NCI-H446 treated with DMSO at 0.1 percent for 48 hours (cell line): ENCODE measurements at places on chromosomes 7 and 10.

DNA sequence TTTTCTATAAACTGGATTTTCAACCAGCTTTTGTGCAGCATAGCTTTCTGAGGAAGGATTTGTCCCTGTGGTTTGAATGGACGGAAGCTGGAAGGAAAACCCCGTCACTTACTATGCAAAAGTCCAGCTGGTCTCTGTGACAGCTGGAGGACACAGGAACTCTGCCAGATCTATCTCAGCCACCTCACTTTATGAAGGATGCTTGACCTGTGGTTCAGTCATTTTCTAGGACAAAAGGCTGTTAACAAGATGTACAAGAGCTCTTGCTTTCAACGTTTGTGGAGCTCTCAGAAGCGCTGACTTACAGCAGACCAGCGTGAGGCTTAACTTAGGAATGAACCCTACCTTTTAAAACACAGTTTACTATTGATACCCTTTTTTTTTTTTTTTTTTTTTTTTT lies 90.8 kb downstream of the CREM start:
- DNase-seq = no peak

DNA sequence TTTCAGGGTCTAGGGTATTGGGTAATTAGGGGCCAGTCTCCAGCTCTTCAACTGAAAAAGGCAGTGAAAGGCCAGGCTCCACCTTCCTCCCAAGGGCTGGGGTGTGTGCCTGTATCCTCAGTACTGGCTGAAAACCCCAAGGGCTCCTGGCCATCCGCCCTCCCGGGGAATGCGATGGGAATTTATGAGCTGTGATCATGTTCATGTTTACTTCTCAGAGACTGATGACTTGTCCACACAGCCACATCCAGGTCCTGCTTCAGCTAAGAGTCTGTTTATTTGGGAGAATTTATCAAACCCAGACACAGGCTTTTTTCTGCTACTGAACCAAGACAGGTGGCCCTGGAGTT lies 91.7 kb downstream of the CCDC3 start:
- DNase-seq = no peak

GRCh38 chr10:17548770-17549169 lies 68.4 kb downstream of the HACD1 start:
- DNase-seq = no peak

GRCh38 chr7:74288034-74288881 lies 949 bp upstream of the CLIP2 start:
- no peak for DNase-seq
